ENCODE measurements at places on chromosomes 4 and X. TPM values are rescaled to one million over a fixed set of nuclear protein-coding genes. Genes with fewer than 3 reads are reported as not detected.

Gene MAGEB6B
- not detected for total RNA-seq

Gene ATRX
- 82.6 TPM for total RNA-seq

Gene RENBP
- 1.9 TPM for total RNA-seq

Gene CENPE
- total RNA-seq, result 36.9 TPM

Gene APLN
- 0.98 TPM for total RNA-seq

Gene SPANXD
- 7.6 TPM for total RNA-seq

Gene CCDC110
- total RNA-seq, result 3.3 TPM

Gene AKAP4
- not detected for total RNA-seq

Gene CDX4
- not detected for total RNA-seq

Gene FAT1
- 111 TPM for total RNA-seq

Gene AMBN
- not detected for total RNA-seq

Gene CYLC1
- total RNA-seq, result not detected

Gene APEX2
- total RNA-seq, result 22.5 TPM

Gene RPS6KA6
- total RNA-seq, result not detected

Gene UCHL1
- 98.2 TPM for total RNA-seq

Data from RPMI7951 (cell line).